ENCODE measurements at places on chromosomes 6 and 20.

DNA sequence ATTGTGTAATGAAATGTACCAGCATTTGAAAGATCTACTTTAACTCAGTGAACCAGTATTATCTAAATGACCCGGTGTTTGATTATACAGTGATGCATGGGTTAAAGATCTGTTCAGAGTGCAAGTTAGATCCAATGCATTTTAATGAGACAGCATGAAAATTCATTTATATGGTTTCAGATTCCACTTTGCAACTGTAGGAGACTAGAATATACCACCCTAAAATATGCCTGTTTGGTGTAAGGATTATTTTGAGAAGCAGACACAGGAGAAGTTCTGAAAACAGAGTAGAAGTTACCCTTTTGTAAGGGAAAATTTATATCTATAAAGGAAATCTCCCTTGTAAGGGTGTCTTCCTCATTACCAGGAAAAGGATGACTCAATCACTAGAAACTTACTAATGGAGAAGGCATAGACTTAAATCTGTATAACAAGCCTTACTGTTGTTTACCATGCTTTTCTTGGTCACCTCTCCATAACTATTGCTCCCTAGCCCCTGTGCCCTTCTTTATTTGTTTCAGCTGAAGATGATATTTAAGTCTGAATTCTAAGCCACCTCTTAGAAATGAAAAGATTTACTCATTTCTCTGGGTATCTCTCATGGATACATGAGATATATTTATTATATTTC, 105.4 kb downstream of the NCOA3 start:
- no peak for DNase-seq

- no peak for DNase-seq
Measured at GRCh38 chr20:54716174-54716747, 240.9 kb downstream of the DOK5 start.

DNA sequence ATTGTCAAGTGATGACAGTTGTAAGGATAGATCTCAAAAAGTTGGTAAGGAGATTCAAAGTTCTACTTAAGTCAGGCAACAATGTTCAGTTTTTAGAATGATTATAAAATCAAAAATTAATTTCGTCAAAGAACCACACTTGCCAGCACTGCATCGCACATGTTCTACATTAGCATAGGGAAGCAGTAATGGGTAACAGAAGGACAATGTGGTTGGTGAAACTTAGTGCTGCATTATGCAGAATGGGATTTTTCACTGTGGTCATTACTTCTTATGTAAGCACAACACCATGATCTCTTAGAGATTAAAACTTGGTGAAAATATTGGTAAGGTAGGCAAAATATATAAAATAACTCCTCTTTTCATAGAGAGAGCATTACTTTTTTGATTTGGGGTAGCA, 173.7 kb upstream of the THEMIS start:
- DNase-seq = no peak

DNA sequence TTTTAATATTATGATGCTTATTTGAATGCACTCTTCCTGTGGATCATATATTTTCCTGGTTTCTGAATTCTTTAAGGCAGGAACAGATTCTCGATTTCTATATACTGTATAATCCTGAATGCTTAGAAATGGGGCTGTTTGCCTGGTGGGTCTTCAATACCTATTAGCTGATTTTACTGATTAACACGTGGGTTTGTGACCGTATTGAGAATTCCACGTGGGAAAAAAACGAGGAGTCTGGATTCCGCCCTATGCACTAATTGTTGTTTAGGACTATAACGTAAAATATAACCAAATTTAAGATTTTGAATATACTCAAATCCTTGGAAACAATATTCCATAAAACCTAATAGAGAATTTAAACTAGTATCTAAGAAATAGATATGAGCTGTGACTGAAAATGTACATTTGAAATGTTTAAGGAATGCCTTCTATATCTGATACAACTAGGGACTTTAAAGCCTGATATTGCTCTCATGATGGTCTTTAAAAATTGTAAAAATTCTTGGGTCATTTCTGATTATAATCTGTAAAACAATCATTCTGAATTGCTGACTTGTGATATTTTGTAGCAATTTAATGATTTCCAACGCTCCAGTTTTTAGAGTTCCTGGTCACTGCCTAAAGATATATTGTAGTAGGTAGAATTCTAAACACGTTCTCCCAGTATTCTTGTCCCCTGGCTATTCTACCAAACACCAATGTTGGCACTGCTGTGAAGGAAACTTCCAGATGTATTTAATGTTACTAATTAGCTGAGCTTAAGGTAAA, 93.6 kb upstream of the NOX3 start:
- no peak for DNase-seq

- DNase-seq = no peak
Measured at GRCh38 chr6:116393430-116393829, 22.7 kb downstream of the DSE start.

DNA sequence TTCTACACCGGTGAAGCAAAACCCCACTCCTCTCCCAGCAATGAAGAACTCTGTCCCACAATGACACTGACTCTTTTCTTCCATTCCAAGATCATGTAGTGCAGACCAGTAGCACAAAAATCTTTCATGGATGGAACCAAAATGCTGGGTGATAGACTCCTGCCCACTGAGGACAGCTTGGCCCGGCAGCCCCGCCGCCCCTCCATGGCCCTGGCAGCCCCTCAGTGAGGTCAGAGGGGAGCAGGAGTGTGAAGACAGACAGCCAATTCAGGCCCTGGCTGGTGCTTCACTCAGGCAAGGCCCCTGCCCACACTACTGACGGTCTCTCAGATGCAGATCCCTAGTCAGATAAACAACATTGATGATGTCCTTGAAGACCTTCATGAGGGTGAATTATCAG, 131.9 kb upstream of the SYNDIG1 start:
- no peak for DNase-seq

- DNase-seq = no peak
Measured at GRCh38 chr6:33455051-33455450, 675 bp downstream of the ZBTB9 start.

DNA sequence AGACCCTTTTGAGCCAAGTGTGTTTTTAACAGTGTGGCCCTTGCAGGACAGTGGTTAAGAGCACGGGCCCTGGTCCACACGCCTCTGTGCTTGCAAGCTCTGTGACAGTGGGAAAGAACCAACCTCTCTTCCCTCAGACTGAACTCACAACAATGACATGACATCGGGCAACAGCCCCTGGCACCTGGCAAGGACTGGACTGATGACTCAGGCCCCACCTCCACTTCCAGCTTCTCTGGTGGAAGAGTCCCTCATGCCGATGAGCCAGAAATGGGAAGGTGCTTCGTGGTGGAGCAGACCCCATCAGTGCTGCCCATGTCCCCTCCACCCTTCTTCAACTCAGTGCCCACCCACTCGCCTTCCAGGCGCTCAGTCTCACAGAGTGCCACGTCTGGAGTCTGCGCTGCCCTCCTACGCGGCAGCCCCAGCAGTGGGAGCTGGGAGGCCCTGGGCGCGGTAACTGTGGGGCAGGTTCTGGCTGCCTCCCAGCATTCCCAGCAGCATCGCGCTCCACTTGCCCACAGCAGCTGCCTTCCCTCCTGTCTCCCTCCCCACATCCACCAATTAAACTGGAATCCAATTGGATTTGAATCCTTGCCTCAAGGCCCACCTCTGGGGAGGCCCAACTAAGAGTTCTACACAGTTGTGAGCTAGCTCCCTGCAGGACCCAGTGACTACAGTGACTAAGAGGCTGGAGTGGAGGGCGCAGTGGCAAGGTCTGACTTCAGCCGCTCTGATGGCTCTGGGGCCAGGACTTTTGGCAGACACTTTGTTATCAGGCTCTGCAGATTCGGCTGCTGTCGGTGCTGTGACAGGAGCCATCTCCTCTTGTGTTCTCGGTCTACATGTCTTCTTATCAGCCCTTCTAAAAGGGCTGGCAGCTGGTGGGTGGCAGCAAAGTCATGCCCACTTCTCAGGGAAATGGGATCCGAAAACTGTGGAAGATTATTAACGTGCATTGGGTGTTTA, 156.8 kb upstream of the MLN start:
- no peak for DNase-seq

GRCh38 chr6:109008537-109009235, 86.0 kb downstream of the SESN1 start:
- DNase-seq = peak; percentile 11

DNA sequence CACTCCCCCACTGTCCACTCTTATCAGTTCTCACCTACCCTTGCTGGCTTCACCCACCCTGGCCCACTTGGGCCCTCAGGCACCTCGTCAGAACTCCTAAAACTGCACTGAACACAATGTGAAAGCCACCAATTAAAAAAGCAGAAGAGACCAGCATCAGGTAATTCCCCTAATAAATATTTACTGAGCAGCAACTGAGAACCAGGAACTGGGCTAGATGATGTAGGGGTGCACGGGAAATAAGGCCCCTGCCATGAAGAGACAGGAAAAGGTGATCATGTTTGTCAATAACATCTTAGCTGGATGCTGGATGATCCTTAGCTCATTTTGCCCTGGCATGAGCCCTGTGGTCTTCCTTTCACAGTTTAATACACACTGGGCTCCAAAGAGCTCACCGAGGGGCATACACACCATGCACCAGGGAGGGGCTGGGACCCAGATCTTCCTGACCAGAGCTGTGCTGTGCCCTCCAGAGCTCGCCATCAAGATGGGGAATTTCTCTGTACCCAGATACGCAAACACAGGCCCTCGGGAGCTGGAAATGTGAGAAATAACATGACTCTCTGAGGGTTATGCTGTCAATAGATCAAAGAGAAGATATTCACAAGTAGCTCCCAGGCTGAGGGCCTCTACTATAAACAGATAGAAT, 113.6 kb upstream of the SLC22A16 start:
- no peak for DNase-seq

DNA sequence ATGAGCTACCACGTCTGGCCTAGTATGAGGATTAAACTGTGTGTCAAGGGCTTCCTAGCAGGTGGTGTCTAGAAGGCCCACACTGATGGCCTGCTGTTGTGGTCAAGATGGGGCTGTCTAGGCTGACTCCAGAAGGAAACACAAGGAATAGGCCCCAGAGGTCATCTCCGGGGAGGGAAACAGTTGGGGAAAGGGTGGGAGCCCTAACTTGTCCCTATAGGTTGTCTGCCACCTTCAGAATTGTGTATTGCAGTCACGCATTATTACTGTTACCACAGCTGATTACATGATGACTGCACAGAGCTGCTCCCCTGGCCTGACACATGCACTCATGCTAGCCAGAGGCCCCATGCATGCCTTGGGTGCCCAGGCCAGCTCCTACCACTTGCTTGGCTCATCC, 27.3 kb downstream of the C20orf203 start:
- DNase-seq = no peak

- no peak for DNase-seq
Measured at GRCh38 chr20:45878076-45878761, 2.8 kb upstream of the ZSWIM1 start.
